Activated T-cell treated with anti-CD3 and anti-CD28 coated beads, Interleukin-2, amount 50 U/mL, for 4 hours (primary cell): ENCODE measurements at places on chromosomes 4 and X. TPM values are rescaled to one million over a fixed set of nuclear protein-coding genes. Genes with fewer than 3 reads are reported as not detected.

PCDH7 gene
- not detected for total RNA-seq

ANAPC4 gene
- 26.4 TPM for total RNA-seq

FMR1 gene
- 25.6 TPM for total RNA-seq

TBC1D25 gene
- 16.5 TPM for total RNA-seq

RGS12 gene
- 2.5 TPM for total RNA-seq

TREX2 gene
- 2.4 TPM for total RNA-seq

NMU gene
- total RNA-seq = 0.50 TPM

SLC10A4 gene
- total RNA-seq = not detected

SPANXA2 gene
- not detected for total RNA-seq

GSX2 gene
- not detected for total RNA-seq

DNA sequence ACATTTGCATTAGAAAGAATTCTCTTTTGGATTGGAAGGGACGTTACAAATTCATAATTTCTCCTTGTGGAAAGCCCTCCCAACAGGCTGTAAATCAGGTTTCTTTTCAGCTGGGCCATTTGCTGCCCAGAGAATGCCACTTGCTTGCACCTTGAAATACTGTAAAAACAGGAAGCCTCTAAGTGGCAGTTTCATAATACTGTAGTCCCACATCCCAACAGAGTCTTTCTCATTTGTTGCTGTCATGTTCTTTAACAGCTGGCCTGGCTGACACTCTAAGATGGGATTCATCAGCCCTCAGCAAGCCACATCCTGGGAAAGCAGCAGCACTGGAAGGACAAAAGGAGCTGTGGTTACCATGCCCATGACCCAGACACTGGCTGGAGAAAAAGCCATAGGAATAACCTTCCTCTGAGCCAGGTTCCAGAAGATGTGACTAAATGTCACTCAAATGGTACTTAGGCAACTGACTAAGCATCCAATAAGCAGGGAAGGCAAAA is 221.9 kb upstream of the MBNL3 start:
- no peak for DNase-seq

- no peak for DNase-seq
Measured at GRCh38 chr4:21815651-21816377, 132.8 kb downstream of the KCNIP4 start.

DNA sequence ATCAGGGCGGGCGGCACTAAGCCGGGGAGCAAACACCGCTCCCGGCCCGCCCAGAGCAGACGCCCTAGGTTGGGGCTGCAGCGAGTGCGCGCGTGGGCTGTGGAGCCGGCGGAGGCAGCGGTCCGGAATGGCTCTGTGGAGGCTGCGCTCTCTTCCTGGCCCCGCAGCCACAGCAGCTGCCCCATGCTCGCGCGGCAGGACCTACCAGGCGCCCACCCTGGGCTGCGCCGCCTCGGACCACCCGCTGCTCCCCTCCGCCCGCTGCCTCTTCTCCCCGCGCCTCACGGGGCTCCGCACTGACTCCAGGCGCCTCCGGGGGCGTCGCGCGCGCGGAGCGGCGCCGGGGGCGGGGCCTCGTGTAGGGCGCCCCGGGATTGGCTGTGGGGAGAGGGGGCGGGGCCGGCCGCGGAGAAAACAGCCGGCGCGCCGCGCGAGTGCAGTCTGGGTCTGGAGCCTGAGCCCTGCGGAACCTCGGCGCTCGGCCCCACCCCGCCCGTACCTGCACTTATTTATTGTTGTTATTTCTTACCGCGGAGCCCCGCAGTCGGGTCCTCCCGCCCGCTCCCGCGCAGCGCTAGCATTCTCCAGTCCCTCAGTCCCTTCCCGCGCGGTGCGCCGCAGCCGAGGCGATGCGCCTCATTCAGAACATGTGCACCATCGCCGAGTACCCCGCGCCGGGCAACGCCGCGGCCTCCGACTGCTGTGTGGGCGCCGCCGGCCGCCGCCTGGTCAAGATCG is at the start of gene RASL11B:
TSS of gene RASL11B (plus strand) at position 439 of the 738 bp plus-strand sequence. CDS start at position 630, 191 bp downstream.
- DNase-seq = peak; percentile 75

GRCh38 chr4:5660185-5660584 is 48.2 kb downstream of the EVC2 start:
- no peak for DNase-seq

DNA sequence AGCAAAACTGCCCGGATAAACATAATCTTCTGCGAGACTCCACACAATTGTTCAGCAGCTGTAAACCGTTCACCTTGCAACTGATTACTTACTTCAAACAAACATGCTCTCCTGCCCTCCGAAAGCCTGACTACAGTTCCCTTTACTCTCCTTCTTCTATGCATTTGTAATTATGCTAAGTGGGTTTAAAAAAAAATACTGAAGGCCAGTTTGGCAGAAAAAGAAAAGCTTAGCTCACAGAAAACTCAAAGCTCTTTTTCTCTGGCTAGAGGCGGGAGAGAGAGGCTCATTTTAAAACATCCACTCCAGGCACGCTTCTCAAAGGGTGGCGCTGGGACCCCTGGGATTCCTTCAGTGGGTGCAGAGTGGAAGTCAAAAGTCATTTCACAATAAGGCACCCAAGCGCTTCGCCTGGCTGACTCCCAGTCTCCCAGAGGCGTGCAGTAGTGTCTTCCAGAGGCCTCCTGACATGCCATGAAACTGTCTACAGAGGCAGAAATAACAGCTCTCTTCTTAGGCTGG is 1.9 kb downstream of the DHRSX start:
- no peak for DNase-seq

DNA sequence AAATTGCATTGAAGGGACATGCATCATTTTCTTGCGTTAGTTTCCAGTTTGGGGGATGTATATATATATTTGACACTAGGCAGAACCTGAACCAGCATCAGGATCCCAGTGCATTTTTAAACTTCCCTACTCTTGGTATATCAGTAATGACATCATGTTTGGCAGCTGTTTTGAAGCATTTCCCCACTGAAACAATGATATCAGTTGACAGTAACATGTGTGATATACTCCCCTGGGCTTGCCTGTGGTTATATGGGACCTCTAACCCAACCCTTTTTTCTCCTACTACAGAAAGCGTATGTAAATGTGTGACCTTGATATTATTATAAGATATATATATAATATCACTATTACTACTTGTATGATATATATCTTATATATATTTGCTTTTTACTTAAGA is 225.9 kb upstream of the CASK start:
- DNase-seq = no peak

DNA sequence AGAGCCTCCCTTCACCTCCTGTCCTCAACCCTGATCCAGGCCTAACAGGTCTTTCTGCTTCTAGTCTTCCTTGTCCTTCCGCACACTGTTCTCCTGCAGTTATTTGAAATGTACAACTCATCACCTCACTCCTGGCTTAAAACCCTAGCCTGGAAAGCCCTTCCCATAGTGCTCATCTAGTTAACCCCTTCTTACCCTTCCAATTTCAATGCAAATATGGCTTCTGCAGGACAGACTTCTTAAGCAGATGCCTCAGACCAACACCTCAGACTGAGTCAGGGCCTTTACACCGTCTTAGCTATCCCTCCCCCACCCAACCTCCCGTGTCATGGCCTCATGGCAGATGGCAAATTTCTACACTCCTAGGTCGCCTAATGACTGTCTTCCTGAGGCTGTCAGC is 130.4 kb downstream of the BCOR start:
- DNase-seq = no peak

DNA sequence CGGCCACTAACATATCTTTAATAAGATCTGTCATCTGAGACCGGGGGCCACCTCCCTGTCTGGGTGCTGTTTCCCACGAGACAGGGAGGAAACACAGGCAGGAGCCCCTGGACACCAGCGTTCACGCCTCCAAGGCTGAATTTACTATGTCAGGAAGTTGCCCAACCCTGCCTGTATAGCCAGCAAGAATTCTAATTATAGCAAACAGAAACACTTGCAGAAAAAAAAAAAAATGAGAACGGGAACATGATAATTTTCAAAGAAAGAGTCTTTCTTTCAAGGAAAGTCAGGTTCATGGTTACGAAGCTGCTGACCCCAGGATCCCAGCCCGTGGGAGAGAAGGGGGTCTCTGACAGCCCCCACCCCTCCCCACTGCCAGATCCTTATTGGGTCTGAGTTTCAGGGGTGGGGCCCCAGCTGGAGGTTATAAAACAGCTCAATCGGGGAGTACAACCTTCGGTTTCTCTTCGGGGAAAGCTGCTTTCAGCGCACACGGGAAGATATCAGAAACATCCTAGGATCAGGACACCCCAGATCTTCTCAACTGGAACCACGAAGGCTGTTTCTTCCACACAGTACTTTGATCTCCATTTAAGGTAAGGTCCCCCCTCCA is at the start of gene IL3RA:
TSS of gene IL3RA (plus strand) at position 455 of the 613 bp plus-strand sequence. CDS start 4,981 bp downstream, outside the sequence.
- no peak for DNase-seq

DNA sequence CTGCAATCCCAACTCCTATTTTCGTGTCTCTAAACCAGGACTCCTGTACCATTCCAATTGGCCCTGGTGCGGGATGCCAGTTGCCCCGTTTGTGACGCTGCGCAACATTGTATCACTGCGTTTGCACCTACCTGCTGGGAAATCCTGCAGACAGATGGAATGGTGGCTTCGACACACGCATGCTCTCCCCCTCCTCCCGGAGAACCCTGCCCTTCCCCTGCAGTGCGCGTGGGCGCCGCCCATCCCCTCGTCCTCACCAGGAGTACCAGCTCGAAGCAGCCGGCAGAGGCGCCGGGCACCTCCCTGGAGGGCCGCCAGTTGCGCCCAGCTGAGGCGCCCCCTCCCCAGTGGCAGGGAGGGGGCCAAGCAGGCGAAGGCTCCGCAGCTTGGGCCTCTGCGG is 1.4 kb downstream of the DGKK start:
- no peak for DNase-seq

- DNase-seq = no peak
Measured at GRCh38 chrX:29851857-29852605, 363.3 kb upstream of the MAGEB2 start.

- no peak for DNase-seq
Measured at GRCh38 chrX:11474576-11474975, 181.4 kb downstream of the AMELX start.

- DNase-seq = no peak
Measured at GRCh38 chr4:122221322-122221721, 69.2 kb downstream of the BLTP1 start.

GRCh38 chr4:152643153-152644035 is 36.4 kb downstream of the TMEM154 start:
- DNase-seq = no peak

- DNase-seq = no peak
Measured at GRCh38 chr4:7186516-7187167, 5.7 kb upstream of the SORCS2 start.

GRCh38 chr4:147025042-147025441 is 79.4 kb upstream of the TTC29 start:
- no peak for DNase-seq

DNA sequence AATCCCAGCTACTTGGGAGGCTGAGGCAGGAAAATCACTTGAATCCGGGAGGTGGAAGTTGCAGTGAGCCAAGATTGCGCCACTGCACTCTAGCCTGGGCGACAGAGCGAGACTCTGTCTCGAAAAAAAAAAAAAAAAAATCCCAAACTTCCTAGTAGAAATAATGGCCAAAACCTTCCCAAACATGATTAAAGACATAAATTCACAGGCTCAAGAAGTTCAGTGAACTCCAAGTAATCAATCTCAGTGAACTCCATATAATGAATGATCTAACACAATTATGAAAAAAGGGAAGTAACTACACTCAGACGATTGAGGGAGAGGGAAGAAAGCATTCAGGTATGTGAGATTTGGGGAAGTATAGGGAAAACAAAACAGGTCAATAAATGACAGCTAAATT is 6.5 kb downstream of the FUNDC1 start:
- DNase-seq = no peak

- peak; percentile 33 for DNase-seq
Measured at GRCh38 chr4:184310171-184310567, 92.5 kb upstream of the ENPP6 start.

- DNase-seq = no peak
Measured at GRCh38 chr4:127586922-127587571, 45.7 kb upstream of the INTU start.

- DNase-seq = no peak
Measured at GRCh38 chrX:40513012-40513411, 67.8 kb upstream of the ATP6AP2 start.

DNA sequence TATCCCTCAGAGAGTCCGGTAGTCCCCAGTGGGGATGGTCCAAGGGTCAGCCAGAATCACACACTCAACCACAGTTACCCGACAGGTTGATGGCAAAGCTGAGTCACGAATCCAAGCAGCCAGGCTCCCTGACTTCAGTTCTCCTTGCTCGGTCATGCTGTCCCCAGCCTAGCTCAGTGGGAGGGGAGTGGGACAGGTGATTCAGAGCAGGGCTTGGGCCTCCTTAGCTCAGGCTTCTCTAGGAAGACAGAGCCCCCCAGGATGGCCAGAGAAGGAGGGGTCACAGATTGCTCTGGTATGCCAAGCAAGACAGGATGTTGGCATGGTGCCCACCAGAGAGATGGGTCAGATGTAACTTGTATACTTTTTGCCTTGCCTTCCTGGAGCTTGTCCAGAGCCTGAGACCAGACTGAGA is 66.5 kb downstream of the EFNB1 start:
- DNase-seq = no peak

DNA sequence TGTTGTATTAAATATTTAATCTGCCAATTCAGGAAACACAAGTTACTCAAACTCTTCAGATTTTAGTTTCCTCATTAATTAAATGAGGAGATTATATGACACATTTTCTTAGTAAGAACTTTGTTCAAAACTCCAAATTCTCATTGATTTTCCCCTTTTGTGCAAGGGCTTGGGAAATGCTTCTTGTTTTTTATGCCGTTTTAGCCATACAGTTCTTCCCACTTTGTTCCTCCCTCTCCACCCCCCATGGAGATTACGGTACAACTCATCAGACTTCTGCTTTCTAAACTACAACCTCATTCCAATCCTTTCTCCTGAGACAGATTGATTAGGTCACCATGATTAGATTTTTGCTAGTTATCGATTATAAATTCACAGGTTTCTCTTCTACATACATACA is 10.9 kb upstream of the BBS7 start:
- DNase-seq = no peak

DNA sequence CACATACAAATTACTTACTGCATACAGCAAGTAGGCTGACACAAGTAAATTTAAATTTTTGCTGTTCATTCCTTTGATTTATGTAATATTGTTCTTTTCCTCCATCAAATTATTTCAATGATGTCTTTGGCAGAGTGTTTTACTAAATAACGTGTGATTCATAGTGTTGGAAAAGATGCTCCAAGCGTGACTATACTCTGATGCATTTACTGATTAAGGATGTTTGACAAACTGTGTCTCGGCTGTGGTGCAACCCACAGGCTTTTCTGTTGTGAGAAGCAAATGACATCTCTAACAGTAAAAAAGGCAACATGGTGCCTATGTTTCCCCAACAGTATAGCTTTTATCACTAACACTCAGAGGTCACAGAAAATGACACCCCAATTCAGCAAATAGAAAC is 540.9 kb downstream of the PPP4R3C start:
- no peak for DNase-seq

GRCh38 chrX:1618689-1619088 is 3.8 kb downstream of the ASMT start:
- DNase-seq = no peak

DNA sequence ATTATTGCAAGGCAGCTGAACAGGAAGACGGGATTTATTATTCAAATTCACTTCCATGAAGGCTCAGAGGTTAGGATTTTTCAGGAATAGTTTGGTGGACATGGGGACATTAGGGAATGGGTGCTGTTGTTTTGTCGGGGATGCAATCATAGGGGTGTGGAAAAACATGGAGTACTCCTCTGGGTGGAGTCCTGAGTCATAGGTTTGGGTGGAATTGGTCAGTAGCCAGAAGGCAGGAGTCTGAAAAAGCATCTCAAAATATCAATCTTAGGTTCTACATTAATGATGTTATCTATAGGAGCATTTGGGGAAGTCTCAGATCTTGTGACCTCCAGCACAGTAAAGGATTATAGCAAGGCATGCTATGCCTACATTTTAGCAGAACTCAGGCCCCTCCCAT is 14.5 kb upstream of the ETNPPL start:
- no peak for DNase-seq

GRCh38 chr4:27308379-27308778 is 447.7 kb downstream of the STIM2 start:
- DNase-seq = no peak
